PC-9 (cell line): ENCODE measurements at places on chromosomes 1 and 21. TPM values are rescaled to one million over a fixed set of nuclear protein-coding genes. Genes with fewer than 3 reads are reported as not detected.

- H3K36me3 ChIP-seq, result no peaks in the 10 kb centered on the region
- no peak overlapping the region for H3K4me3 ChIP-seq
- H3K27me3 ChIP-seq, result no peaks in the 10 kb centered on the region
- peaks cover 5% of the 10 kb centered on the region; the same call in 1 of the 2 replicates for H3K4me1 ChIP-seq
- no peak for DNase-seq
- no peak overlapping the region for H3K27ac ChIP-seq
Observed at GRCh38 chr1:16438924-16439323, 1.6 kb upstream of the NECAP2 start.

DNA sequence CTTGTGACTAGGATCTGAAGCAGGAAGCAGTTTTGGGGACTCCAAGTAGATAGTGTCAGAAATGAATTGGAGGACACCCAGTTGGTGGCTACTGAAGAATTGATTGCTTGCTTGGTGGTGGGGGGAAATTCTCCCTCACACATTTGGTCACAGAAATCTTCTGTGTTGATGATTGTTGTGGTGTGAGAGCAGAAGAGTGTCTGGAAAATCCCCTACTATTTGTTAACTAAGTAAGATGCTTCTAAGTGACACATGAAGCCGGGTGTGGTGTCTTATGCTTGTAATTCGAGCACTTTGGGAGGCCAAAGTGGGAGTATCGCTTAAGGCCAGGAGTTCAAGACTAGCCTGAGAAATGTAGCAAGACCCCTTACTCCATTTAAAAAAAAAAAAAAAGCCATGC lies 22.5 kb upstream of the IPP start:
- H3K36me3 ChIP-seq, result no peaks in the 10 kb centered on the region
- H3K4me3 ChIP-seq, result no peak overlapping the region
- H3K27me3 ChIP-seq, result no peaks in the 10 kb centered on the region

DNA sequence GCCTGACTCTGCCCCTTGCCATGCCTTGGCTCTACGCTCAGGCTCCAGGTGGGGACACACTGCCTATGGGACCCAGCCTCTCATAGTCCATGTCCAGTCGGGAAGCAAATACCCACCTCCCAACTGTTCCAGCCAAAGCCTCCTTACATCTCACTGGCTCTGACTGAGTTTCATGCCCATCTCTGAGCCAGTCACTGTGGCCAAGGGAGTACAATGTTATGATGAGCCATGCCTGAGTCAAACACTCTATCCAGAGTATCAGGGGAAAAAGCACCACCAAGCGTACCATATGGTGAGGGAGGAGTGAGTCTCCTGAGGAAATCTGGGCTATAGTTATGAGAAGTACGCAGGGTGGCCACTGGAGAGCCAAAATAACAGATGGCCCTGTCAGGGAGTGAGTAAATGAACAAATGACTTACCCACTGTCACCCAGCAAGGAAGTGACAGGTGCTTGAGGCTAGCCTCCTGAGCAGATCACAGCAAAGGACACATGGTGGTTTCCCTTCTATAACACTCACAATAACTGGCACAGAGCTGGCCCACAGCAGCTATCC lies 236.6 kb upstream of the GJB5 start:
- no peaks in the 10 kb centered on the region for H3K27me3 ChIP-seq
- no peak overlapping the region for H3K27ac ChIP-seq
- H3K36me3 ChIP-seq, result no peaks in the 10 kb centered on the region
- H3K4me1 ChIP-seq, result no peaks in the 10 kb centered on the region
- no peak for DNase-seq

GRCh38 chr1:55321942-55322341 lies 106.8 kb upstream of the USP24 start:
- peak overlapping the region; percentile 24 for H3K27ac ChIP-seq
- H3K4me1 ChIP-seq, result peaks cover 25% of the 10 kb centered on the region
- no peak for DNase-seq
- no peak overlapping the region for H3K4me3 ChIP-seq

DNA sequence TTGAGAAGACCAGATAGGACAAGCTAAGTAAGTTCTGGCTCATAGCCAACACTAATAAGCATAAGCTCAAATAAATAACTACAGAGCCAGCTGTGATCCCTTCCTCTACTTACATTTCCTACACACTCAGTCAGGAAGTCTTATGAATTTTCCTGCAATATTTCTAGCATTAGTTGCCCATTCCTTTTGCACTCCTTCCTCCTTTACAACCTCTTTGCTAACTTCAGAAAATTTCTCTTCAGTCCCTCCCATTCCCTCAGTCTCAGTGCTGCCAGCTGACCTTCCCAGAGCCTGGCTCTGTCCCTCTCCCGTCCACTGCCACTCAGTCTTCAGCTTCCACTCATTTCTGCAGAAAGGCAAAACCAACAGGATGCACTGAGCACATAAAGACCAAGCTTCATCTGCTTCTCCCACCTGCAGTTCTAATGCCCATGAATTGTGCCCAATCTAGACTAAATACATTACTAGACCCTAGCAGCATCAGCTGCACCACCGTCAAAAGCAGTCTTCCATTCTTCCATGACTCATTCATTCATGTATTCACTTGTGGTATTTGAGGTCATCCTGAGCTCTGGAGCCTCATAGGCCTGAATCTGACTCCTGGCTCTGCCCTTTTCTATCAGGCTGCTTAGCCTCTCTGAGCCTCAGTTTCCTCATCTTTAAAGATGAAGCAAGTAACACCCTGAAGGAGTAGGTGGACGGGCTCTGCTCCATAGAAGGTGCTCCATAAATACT lies 54.6 kb upstream of the SIPA1L2 start:
- no peak overlapping the region for H3K27ac ChIP-seq
- no peaks in the 10 kb centered on the region for H3K36me3 ChIP-seq
- no peaks in the 10 kb centered on the region for H3K4me1 ChIP-seq
- H3K4me3 ChIP-seq, result no peak overlapping the region
- DNase-seq, result no peak
- H3K27me3 ChIP-seq, result peaks cover 1% of the 10 kb centered on the region; the same call in 1 of the 2 replicates

- H3K4me1 ChIP-seq, result no peaks in the 10 kb centered on the region
- no peak for DNase-seq
- peaks cover 9% of the 10 kb centered on the region for H3K36me3 ChIP-seq
- H3K27ac ChIP-seq, result no peak overlapping the region
- no peak overlapping the region for H3K4me3 ChIP-seq
Observed at GRCh38 chr1:179353546-179353945, 12.2 kb upstream of the AXDND1 start.

DNA sequence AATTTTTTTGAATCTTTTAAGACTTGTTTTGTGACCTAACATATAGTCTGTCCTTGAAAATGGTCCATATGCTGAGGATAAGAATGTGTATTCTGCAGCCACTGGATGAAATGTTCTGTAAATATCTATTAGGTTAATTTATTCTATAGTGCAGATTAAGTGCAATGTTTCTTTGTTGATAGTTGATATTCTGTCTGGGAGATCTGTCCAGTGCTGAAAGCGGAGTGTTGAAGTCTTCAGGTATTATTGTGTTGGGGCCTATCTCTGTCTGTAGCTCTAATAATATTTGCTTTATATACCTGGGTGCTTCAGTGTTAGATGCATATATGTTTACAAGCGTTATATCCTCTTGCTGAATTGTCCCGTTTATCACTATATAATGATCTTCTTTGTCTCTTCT lies 7.7 kb upstream of the KLHL12 start:
- H3K4me3 ChIP-seq, result no peak overlapping the region
- H3K27ac ChIP-seq, result no peak overlapping the region
- H3K36me3 ChIP-seq, result no peaks in the 10 kb centered on the region
- H3K4me1 ChIP-seq, result no peaks in the 10 kb centered on the region
- H3K27me3 ChIP-seq, result no peaks in the 10 kb centered on the region
- DNase-seq, result no peak

DNA sequence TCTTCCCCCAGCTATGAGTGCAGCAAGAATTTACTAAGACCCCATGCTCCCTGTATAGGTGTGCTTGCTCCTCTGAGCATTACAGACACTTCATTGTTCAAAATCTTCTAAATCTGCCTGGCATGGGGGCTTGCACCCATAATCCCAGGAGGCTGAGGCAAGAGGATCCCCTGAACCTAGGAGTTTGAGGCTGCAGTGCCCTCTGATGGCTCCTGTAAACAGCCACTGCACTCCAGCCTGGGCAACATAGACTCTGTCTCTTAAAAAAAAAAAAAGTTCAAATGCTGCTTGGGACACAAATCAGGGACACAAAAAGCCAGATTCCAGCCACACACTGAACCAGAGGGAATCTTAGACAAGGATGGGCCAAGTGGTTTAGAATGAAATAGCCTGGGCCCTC lies 3.4 kb upstream of the ACOT7 start:
- H3K4me3 ChIP-seq, result no peak overlapping the region
- H3K27ac ChIP-seq, result no peak overlapping the region
- no peak for DNase-seq

DNA sequence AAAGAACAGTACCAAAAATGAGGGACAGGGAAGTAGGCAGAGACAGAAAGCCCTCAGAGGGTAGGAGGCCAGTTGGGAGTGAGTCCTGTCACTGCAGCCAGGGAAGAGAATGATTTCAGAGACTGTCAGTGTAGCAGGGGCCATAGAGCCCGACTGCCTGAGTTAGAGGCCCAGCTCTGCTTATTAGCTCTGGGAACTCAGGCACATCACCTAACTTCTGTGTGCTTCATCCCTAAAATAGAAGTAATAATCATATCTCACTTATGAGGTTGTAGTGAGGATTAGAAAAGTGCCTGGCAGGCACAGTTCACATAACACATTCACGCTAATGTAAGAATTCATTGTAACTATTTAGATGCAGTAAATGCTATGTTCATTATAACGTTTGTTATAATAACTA lies 18.3 kb downstream of the NPL start:
- H3K4me3 ChIP-seq, result no peak overlapping the region
- H3K27ac ChIP-seq, result no peak overlapping the region
- no peak for DNase-seq

- H3K36me3 ChIP-seq, result no peaks in the 10 kb centered on the region
- H3K27ac ChIP-seq, result no peak overlapping the region
- H3K27me3 ChIP-seq, result no peaks in the 10 kb centered on the region
- DNase-seq, result no peak
Observed at GRCh38 chr1:107467286-107467685, 326.4 kb downstream of the NTNG1 start.

DNA sequence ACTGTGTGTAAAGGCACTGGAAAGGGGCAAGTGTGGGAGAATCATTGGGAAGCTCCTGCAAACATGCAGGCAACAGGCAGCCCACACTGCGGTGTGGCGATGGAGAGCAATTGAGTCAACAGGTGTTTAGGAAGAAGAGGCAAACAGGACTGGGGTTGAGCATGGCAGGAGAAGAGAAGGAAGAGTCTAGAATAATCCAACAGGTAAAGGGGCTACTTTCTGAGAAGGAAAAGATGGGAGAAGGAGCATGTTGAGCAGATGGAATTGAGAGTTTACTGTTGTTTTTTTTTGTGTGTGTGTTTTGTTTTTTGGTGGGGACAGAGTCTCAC lies 4.2 kb downstream of the DOP1B start:
- no peak overlapping the region for H3K27ac ChIP-seq
- H3K36me3 ChIP-seq, result no peaks in the 10 kb centered on the region
- DNase-seq, result no peak
- H3K27me3 ChIP-seq, result no peaks in the 10 kb centered on the region

GRCh38 chr1:67307251-67308060 lies at the start of gene IL12RB2:
Gene IL12RB2 (plus strand): TSS chr1:67307873. CDS start chr1:67320369, 12,496 bp downstream.
- H3K27me3 ChIP-seq, result no peaks in the 10 kb centered on the region
- no peak for DNase-seq
- H3K36me3 ChIP-seq, result no peaks in the 10 kb centered on the region
- no peak within 1 kb of the TSS for H3K4me3 ChIP-seq
- H3K27ac ChIP-seq, result no peak within 1 kb of the TSS

DNA sequence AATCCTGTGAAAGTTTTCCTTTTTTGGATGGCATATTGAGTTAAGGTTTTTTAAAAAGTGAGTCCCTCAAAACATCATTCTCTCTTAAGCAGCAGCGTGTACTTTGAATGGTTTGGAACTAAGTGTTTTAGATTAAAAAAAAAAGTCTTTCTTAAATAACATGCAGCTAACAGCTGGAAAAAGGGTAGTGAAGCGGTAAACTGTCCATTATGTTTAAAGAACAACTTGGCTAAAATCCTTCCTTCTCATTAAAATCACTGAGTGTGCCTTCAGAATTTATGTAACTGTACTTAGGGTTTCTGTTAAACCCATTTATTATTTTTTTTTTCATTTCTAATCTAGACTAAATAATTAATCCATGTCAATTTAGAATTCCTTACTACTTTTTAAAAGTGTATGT lies 254.2 kb upstream of the ADAMTS5 start:
- DNase-seq, result no peak
- H3K27me3 ChIP-seq, result no peaks in the 10 kb centered on the region
- no peaks in the 10 kb centered on the region for H3K36me3 ChIP-seq
- no peak overlapping the region for H3K4me3 ChIP-seq
- no peak overlapping the region for H3K27ac ChIP-seq

DNA sequence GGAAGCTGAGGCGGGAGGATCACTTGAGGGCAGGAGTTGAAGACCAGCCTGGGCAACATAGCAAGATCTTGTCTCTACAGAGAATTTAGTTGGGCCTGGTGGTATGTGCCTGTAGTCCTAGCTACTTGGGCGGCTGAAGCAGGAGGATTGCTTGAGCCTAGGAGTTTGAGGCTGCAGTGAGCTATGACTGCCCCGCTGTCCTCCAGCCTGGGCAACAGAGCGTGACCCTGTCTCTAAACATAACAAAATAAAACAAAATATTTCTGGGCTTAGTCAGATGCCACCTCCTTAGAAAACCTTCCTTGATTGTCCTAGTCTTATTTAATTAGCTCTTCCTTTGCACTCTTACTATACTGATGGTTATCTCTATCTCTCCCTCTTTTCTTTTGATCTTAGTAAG lies 8.5 kb downstream of the TGFB2 start:
- H3K4me1 ChIP-seq, result peaks cover 43% of the 10 kb centered on the region
- DNase-seq, result peak; percentile 25
- no peaks in the 10 kb centered on the region for H3K27me3 ChIP-seq
- no peak overlapping the region for H3K27ac ChIP-seq
- no peak overlapping the region for H3K4me3 ChIP-seq

- no peaks in the 10 kb centered on the region for H3K36me3 ChIP-seq
- no peaks in the 10 kb centered on the region for H3K4me1 ChIP-seq
- no peak overlapping the region for H3K27ac ChIP-seq
Observed at GRCh38 chr1:184507604-184508280, 120.9 kb downstream of the C1orf21 start.

- DNase-seq, result no peak
- no peak overlapping the region for H3K27ac ChIP-seq
Observed at GRCh38 chr1:14811573-14811972, 213.1 kb downstream of the KAZN start.

The ACTN2 gene
- total RNA-seq, result not detected in 2 replicates

The CASP9 gene
- total RNA-seq, result 12.4 and 16.6 TPM in 2 replicates

The HRNR gene
- total RNA-seq, result not detected in 2 replicates

The LCE5A gene
- not detected in 2 replicates for total RNA-seq

The OR2G3 gene
- total RNA-seq, result not detected in 2 replicates

The KCNK1 gene
- total RNA-seq, result 57.6 and 60.6 TPM in 2 replicates

The FNBP1L gene
- total RNA-seq, result 34.1 and 34.3 TPM in 2 replicates

The PDZK1IP1 gene
- 6.2 and 8.5 TPM in 2 replicates for total RNA-seq
